ENCODE measurements at places on chromosomes 11 and 22.

DNA sequence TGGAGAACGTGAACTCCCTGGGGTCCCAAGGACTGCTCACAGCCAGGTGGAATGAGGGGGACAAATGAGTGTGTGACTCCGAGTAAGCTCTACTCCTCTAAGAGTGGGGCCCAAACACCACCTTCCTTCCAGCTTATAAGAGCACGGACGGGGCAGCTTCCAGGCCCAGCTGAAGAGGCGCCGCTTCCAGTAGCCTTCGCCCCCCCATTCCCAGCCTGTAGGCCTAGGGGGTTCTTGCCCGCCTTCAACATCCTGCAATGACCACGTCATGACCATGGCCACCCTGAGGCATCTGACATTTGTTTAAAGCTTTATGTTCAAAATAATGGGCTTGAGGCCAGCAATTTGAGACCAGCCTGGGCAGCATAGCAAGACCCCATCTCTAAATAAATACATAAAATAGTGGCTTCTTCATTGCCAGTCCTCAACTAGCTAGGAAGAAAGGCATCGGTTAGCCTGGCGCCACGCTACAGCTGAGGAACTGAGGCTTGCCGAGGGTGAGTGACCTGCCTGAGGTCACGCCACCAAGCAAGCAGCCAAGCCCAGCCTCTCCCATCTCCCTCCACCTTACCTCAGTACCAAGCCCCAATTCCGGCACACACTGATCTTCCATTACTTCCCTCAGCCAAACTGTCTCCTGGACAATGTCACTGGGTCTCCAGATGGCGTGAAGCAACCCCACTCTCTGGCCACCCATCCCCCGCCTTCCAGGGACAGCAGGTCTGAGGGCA is 7.8 kb upstream of the TNFRSF13C start:
- no peak for DNase-seq

- DNase-seq, result no peak
These were observed 18.7 kb downstream of the RCN1 start for GRCh38 chr11:32109592-32109991.

GRCh38 chr11:2983908-2984307 is 8.2 kb downstream of the NAP1L4 start:
- DNase-seq, result no peak

DNA sequence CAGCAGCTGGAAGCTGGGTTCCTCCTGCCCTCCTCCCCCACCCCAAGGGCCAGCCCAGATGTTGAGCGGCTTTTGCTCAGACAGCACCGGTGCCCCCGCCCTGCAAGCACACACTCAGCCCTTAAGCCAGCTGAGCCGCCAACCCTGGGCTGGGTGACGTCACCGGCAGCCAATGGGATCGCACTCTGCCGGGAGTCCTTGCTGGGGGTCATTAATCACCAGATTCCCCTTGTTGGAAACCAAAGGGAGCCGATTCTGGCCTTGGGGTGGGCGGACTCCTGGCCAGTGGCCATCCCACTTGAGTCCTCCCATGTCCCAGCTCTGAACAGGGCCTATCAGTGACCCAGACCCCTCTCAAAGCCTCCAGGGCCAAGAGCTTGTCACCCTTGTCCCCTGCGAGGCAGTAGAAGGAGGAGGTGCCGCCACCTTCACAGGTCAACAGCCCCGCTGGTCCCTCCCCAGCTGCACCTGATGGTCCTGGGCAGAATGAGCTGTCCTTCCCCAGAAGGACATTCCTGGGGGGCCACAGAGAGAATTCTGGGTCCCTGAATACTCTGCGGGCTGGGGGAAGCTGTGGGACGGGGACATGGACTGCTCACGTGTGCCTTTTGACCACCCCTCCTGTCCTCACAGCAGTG is 7.4 kb downstream of the DUSP8 start:
- DNase-seq, result no peak

- DNase-seq, result no peak
These were observed 34.7 kb downstream of the CCDC83 start for GRCh38 chr11:85889676-85890579.

- DNase-seq, result no peak
These were observed 24.4 kb upstream of the PAMR1 start for GRCh38 chr11:35549787-35550186.

- no peak for DNase-seq
These were observed 29.4 kb upstream of the LYVE1 start for GRCh38 chr11:10597877-10598351.

DNA sequence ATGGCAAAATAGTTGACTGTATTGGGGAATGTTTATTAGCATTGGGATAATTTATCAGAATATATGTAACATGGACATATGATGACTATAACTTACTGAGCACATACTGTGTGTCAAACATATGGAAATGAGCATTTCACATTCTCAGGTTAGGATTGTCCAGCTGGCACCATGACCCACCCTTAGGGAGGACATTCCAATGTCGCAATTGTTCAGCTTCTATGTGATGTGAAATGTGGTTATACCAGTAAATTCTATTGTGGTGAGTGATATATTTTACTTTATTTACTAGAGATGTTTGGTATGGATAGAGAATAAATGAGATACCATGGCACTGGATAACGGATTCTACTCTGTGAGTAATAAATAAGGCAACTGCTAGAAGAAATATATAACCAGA is 50.4 kb downstream of the OR4A47 start:
- DNase-seq, result no peak

DNA sequence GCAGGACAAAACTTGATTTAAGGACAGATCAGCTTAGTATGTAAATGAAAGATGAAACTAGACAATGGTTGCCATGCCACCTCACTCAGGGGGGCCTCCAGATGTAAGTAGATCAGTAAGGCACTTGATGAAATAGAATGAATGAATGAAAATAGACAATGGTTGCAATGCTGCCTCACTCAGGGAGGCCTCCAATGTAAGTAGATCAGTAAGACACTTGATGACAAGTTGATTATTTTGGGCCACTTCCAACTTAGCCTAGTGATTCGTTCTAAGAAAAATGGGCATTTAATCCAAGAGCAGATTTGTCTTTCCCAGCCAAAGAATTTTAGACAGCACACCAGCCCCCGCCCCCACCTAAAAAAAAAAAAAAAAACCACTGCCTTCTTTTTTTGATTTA is 19.2 kb upstream of the SLC5A12 start:
- DNase-seq, result no peak

GRCh38 chr11:122516686-122517085 is 138.8 kb upstream of the UBASH3B start:
- no peak for DNase-seq

- DNase-seq, result no peak
These were observed 4.6 kb downstream of the MN1 start for GRCh38 chr22:27796829-27797519.

Data from stimulated activated CD4-positive, alpha-beta T cell treated with anti-CD3 and anti-CD28 coated beads, Interleukin-1b, Interleukin-23, amount 100 ng/mL, for 1 hour (primary cell).